ENCODE measurements at places on chromosomes 16 and 17.
A peak's percentile ranks its signal among the peaks of the same experiment; 100 is the strongest.

DNA sequence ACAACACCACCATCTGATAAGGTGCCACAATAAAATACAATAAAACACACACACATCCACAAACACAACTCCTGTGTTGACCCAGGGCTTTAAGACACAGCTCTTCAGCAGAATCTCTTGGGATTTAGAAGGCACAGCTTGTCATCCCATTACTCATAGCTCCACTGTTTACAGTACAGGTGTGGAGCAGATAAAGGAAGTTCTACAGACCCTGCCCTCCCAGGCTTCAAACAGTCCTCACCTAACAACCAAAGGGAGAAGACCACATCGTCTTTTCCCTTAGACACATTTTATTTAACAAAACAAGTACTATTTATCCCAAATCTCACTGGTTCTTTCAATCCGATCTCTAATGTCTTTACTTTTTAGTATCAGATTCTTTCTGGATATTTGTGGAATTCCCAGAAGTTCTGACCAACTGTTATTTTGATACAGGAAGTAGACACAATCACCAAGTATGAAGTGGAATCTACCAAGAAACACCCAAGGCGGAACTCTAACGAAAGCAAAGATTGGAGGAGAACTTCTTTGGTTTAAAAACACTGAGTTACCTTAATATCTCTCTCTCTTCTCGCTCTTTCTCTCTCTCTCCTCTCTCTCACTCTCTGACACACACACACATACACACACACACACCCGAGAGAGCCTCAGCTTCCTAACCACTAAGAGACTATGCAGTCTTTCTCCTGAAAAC is 46.1 kb downstream of the CYTH1 start:
- no peaks in the 10 kb centered on the region for H3K27me3 ChIP-seq
- H3K4me3 ChIP-seq: peak overlapping the region; percentile 69
- peaks cover 34% of the 10 kb centered on the region for H3K4me1 ChIP-seq
- H3K36me3 ChIP-seq: no peaks in the 10 kb centered on the region

DNA sequence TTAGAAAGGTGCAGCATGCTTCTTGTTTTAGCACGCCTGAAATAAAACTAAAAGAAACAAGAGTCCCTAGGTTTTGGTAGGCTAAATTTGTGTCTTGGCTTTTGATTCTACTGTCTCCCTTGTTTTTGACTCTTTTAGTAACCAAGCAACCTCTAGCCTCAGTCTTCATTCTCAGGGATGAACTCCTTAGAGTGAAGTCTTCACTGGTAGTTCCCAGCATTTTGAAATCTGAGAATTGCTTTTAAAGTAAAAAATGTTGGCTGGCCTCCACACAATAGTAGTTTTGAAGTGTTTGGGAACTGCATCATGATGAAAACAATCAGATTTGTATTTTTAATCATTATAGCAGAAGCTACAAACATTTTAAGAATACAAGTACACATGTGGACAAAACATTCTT is 6.1 kb upstream of the CDR2 start:
- H3K27me3 ChIP-seq: no peaks in the 10 kb centered on the region
- DNase-seq: no peak
- H3K4me3 ChIP-seq: no peak overlapping the region
- H3K27ac ChIP-seq: no peak overlapping the region
- H3K4me1 ChIP-seq: peaks cover under 1% of the 10 kb centered on the region
- H3K36me3 ChIP-seq: no peaks in the 10 kb centered on the region

GRCh38 chr16:52603015-52603414 is 56.1 kb upstream of the TOX3 start:
- H3K27me3 ChIP-seq: no peaks in the 10 kb centered on the region
- H3K4me1 ChIP-seq: peaks cover 10% of the 10 kb centered on the region
- H3K4me3 ChIP-seq: no peak overlapping the region
- no peaks in the 10 kb centered on the region for H3K36me3 ChIP-seq
- H3K27ac ChIP-seq: no peak overlapping the region
- peak; percentile 29 for DNase-seq

DNA sequence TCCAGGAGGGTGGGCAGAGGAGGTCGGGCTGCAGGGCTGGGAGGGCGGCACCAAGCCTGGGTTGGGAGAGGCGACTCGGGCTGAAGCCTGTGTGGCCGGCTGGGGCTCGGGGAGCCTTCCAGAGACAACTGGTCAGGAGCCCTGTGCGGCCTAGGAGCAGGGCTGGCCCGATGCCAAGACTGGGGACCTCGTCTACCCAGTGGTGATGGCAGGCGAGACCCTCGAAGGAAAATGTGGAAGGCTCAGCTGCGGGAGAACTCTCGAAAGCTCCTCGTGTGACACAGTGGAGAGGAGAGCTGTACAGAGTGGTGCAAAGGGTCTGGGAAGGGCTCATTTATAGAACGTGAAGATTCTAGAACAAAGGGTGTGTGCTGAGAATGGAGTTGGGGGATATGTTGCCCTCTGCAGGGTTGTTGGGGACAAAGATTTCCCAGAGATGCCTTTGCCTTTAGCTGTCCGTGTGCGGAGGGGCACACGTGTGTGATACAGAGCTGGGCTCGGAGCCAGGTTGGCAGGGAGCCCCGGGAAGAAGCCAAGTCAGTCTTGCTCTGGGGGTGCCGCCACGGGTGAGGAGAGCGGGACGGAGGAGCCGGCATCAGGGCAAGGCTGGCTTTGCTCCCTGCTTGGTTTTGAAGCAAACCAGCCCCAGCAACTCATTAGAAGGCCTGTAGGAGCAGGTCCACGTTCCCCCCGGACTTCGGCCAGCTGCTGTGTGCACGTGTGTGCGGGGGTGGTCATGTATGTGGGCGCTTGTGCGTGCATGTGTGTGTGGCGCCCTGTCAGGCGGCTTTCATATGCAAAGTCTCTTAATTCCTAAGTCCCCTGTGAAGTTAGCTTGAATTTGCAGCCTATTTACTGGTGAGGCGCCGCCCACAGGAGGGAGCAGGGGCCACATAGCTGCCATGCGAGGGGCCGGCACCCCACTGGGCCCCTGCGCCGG is 132.4 kb upstream of the CHMP6 start:
- no peaks in the 10 kb centered on the region for H3K36me3 ChIP-seq
- no peak overlapping the region for H3K4me3 ChIP-seq
- H3K27ac ChIP-seq: no peak overlapping the region
- DNase-seq: peak; percentile 72

- H3K27me3 ChIP-seq: no peaks in the 10 kb centered on the region
- H3K36me3 ChIP-seq: no peaks in the 10 kb centered on the region
- H3K4me3 ChIP-seq: no peak overlapping the region
- peaks cover 59% of the 10 kb centered on the region for H3K4me1 ChIP-seq
- peak overlapping the region; percentile 79 for H3K27ac ChIP-seq
Measured at GRCh38 chr17:17537311-17538099, 41.3 kb upstream of the RASD1 start.

DNA sequence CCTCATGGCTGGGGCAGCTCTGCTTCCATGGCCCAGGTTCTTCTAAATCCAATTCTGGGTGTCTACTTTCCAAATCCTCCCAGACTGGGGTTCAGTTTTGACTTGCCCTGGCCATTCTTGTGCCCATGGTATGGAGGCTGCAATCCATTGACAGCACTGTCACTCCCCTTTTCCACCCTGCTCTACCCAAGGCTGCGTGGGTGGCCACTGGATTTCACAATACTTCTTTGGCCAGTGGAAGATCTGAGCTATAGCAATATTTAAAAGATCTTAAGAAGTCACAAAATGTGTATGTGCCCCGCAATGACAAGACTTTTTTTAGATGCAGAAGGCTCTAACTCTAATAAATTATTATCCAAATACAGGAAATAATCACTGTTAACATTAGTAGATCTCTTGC is 329.4 kb upstream of the CCL2 start:
- H3K27me3 ChIP-seq: no peaks in the 10 kb centered on the region
- H3K36me3 ChIP-seq: no peaks in the 10 kb centered on the region
- H3K27ac ChIP-seq: no peak overlapping the region
- H3K4me3 ChIP-seq: no peak overlapping the region

DNA sequence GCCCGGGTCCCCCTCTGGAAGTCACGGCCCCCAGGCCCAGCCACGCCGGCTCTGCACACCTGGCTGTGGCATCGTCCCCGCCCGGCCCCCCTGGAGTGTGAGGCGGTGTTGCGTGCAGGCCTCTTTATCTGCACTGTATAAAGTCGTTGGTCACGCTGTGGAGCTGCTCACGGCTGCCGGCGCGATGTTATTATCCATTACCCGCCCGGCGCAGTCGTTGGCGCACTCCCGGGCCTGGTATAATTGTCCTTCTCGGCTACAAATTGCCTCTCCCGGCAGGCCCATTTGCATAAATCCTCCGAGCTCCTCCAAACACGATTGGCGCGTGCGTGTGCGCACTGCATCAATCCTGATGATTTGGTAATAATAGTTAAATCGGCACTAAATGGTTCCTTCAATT is 57.8 kb downstream of the BAHCC1 start:
- H3K27ac ChIP-seq: no peak overlapping the region
- H3K36me3 ChIP-seq: no peaks in the 10 kb centered on the region
- DNase-seq: no peak
- no peaks in the 10 kb centered on the region for H3K4me1 ChIP-seq
- H3K27me3 ChIP-seq: no peaks in the 10 kb centered on the region
- H3K4me3 ChIP-seq: no peak overlapping the region

- no peaks in the 10 kb centered on the region for H3K27me3 ChIP-seq
- H3K4me1 ChIP-seq: peaks cover under 1% of the 10 kb centered on the region
- H3K27ac ChIP-seq: no peak overlapping the region
- no peaks in the 10 kb centered on the region for H3K36me3 ChIP-seq
- no peak for DNase-seq
- no peak overlapping the region for H3K4me3 ChIP-seq
Measured at GRCh38 chr16:82621781-82622180, 5.0 kb upstream of the CDH13 start.

DNA sequence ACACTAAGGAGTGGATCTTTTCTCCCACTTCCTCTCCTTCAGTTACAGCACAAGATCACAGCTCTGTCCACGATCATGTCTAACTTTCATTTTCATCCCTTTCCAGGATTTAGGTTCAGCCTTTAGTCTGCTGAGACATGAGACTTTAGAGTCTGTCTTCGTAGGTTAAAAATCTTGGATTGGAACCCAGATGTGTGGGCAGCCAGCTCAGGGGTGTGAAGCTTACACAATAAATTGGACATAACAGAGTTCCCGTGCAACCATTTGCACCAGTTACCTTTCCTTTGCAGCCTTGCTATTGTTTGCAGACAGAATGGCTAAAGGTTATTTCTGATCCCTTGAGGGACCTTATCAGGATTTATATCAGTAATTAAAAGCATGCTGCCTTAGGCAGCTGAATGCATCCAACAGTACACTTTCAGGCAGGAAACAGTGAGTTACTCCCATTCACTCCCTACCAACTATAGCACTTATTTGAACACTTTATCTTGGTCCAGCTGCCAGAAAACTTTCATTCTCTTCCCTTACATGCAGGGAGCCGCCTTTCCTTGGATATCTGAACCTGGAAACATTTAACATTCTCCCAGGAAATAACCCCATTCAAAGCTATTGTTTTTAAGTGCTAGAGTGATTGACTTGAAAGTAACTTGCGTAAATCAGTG is 87.3 kb downstream of the TMEM100 start:
- no peaks in the 10 kb centered on the region for H3K36me3 ChIP-seq
- no peak overlapping the region for H3K4me3 ChIP-seq
- H3K27me3 ChIP-seq: no peaks in the 10 kb centered on the region
- H3K4me1 ChIP-seq: no peaks in the 10 kb centered on the region

DNA sequence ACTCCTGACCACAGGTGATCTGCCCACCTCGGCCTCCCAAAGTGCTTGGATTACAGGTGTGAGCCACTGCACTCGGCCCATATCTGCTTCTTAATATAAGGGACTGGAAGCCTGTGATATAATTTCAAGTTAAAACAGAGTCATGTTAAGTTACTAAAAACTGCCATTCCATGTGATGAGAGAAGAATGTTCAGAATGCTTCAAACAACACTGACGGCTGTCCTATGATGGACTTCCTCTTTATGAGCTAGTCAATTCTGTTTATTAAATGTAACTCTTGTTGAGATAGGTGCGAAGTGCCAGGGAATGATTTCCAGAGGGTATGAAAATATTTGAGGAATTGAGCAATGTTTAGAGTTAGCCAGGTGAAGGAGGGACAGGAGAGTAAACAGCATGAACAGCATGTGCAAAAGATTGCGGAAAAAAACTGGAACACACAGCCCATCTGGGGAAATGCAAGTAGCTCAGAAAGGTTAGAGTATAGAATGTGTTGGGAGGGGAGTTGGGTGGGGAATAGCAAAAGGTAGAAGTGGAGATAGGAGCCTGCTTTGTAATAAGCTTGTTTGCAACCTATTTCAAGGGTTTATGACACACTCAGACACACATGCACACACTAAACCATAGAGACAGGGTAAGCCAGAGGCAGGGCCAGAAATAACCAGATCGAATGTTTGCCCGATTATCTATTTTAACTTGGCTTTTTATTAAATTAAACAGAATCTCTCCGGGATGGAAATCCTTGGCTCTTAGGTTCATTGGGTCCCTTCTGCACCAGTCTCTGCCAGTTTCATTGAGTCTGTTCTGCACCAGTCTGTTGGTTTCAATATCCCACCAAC is 135.6 kb upstream of the COX10 start:
- H3K27ac ChIP-seq: no peak overlapping the region
- no peak for DNase-seq
- H3K36me3 ChIP-seq: no peaks in the 10 kb centered on the region
- no peaks in the 10 kb centered on the region for H3K4me1 ChIP-seq
- H3K4me3 ChIP-seq: no peak overlapping the region

DNA sequence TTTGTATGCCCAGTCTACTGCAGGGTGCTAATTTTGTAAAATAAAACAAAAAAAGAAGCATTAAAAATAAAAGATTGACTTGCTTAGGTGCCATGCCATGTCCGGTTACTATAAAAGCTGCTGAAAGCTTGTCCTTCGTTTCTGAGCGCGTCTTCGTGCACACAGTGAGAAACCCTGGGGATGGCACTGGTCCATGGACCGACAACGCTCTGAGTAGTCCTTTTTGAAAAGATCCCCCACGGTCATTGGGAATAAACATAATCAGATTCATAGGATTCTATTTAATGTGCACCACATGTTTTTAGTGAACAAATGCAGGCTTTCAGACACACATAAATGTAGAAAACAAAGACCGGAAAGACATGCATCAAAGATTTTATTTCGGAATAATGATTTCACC is 146.3 kb downstream of the XYLT1 start:
- no peak overlapping the region for H3K27ac ChIP-seq
- no peaks in the 10 kb centered on the region for H3K36me3 ChIP-seq
- peaks cover 5% of the 10 kb centered on the region for H3K4me1 ChIP-seq
- no peaks in the 10 kb centered on the region for H3K27me3 ChIP-seq

GRCh38 chr16:62755938-62756337 is 719.7 kb upstream of the CDH8 start:
- H3K36me3 ChIP-seq: no peaks in the 10 kb centered on the region
- H3K4me3 ChIP-seq: no peak overlapping the region
- H3K4me1 ChIP-seq: no peaks in the 10 kb centered on the region
- H3K27me3 ChIP-seq: no peaks in the 10 kb centered on the region
- DNase-seq: no peak

DNA sequence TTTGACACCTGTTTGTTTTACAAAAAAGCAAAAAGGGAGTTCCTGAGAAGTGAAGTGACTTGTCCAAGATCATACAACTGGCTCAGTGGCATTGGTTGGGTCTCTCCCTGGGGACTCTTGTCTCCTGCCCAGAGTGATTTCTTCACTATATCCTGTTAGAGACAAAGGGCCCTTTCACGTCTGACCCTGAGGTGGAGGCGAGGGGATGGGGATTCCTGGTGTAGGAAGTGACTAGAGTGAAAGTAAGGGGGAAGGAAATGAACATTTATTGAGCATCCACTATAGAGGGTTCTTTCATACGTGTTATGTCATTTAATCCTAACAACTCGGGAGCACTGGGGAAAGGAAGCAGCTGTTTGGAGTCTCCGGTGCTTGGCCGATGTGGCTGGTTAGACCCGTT is 9.0 kb downstream of the ITGB3 start:
- no peaks in the 10 kb centered on the region for H3K36me3 ChIP-seq
- no peaks in the 10 kb centered on the region for H3K27me3 ChIP-seq
- no peak overlapping the region for H3K4me3 ChIP-seq
- H3K4me1 ChIP-seq: no peaks in the 10 kb centered on the region

- H3K36me3 ChIP-seq: peaks cover 26% of the 10 kb centered on the region
- DNase-seq: no peak
- peak overlapping the region; percentile 97 for H3K27ac ChIP-seq
- H3K4me3 ChIP-seq: no peak overlapping the region
Measured at GRCh38 chr17:7572338-7572587, 7.2 kb upstream of the CD68 start.
